ENCODE measurements at places on chromosomes 5 and 9. TPM values are rescaled to one million over a fixed set of nuclear protein-coding genes. Genes with fewer than 3 reads are reported as not detected.

COL5A1 gene
- 10.7 TPM for total RNA-seq

IFNA21 gene
- total RNA-seq = 0.45 TPM

AK1 gene
- 70.1 TPM for total RNA-seq

CCL28 gene
- total RNA-seq = 0.32 TPM

FOXD4L4 gene
- total RNA-seq = 1.6 TPM
